HTR-8/SVneo (cell line): ENCODE measurements at places on chromosomes 6 and 20.

DNA sequence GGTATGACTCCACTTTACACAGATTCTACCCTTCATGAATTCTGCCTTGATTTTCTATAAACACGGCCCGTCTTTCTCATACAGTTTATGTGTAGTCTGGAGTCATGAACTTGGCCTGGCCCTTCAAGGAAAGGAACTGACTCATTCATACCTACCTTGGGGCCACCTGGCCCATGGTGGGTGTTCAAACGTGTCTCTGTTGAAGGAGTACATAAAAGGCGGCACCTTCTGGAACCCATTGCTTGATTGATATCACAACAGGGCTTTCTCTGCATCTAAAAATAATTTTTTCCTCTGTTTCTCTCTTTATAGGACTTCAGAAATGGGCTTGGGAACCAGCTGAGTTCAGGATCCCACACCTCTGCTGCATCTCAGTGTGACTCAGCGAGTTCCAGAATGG lies 363.0 kb upstream of the SOX4 start:
- DNase-seq = no peak

- DNase-seq = no peak
These were observed 57.5 kb upstream of the NFATC2 start for GRCh38 chr20:51600016-51600420.

DNA sequence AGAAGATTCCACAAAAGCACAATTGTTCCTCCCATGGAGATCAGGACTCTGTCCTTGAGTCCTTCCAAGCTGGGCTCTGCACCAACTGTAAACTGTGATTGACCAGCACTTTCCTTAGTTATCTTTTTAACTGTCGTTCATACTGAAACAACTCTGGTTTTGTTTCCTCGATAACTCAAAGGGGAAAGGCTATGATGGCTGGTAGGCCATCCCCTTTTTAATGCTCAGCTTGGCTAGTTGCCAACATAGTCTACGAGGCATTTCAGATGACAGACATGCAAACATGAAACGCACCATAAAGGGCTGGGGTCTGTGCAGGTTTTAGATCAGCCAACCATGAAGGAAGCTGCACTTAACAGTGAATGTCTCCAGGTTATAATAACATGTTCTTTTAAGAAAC lies 497.1 kb upstream of the ARID1B start:
- DNase-seq = no peak

DNA sequence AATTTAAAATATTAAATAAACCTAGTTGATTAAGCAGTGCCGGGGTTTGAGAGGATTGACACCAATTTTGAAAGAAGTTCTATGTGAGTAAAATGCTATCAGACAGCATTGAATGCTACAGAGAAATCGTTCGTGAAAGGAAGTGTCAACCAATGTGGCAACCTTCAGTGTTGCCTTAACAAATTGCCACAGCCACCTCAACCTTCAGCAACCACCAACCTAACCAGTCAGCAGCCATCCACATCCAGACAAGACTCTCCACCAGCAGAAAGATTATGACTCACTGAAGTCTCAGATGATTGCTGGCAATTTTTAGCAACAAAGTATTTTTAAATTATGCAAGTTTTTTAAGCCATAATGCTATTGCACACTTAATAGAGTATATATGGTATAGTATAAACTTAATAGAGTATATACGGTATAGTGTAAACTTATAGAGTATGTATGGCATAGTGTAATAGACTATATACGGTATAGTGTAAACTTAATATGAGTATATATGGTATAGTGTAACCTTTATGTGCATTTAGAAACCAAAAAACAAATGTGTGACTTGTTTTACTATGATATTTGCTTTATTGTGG lies 65.3 kb upstream of the ID4 start:
- no peak for DNase-seq

DNA sequence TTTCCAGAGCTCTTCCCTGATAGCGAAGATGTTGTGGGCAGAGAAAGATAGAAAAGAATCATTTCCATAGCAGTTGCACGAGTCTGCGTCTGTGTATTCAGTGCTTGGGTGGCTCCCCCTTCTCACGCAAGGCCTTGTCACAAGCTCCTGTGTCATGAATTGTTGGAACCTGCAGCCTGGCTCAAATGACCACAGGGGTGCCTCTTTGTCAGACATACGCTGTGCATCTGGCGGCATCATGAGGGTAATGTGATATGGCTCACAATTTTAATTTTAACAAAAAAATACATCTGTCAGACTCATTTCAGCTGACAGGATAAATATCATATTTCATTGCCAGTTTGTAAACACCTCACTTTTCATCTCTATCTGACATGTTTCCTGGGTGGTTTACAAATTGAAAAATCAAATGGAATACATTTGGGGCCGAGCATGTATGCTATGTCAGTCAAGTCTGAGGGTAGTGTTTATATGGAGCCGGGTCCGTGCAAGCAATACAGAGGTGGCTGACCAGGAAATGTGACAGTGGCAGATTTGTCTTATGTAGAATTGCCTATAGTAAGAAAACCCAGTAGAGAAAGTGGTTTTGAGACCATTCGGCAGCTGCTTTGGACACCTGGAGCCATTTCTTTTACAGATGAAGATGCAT lies 90.9 kb downstream of the CAP2 start:
- DNase-seq = no peak

- no peak for DNase-seq
These were observed 37.7 kb downstream of the ECHDC1 start for GRCh38 chr6:127305741-127306140.

DNA sequence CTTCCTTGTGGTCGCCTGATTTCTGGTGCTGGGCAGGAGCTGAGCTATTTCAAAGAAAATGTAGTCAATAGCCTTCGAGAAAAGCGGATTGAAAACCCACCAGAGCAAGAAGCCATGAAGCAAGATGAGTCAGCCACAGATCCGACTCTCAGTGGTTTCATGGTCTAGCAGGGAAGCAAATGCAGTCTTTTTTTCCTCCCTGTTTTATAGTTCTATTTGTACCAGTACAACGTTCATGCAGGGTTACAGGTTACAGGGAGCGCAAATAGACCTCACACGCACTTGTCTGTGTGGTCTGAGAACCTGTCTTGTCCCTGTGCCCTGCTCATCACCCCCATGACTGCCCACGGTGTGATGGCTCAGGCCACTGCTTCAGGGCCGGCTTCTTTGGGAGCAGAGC lies 309.8 kb upstream of the SUPT3H start:
- DNase-seq = no peak

- DNase-seq = no peak
These were observed 24.6 kb upstream of the GMDS start for GRCh38 chr6:2270054-2270453.

DNA sequence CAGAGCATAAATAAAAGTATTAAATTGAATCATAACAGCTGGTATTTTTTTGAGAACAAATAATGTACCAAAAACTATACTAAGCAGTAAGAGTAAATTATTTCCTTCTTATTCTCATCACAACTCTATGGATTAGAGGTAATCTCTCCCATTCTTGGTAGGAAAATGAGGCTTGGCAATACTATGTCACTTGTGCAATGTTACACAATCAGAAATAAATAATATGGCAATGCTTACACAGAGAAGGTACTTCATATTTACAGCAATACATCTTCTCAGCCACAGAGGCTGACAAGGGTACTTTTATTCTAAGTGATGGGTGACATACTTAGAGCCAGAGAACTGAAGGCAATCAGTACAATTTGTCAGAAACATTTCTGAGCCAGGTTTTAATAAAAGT lies 3.9 kb downstream of the DST start:
- DNase-seq = no peak
